AG10803 (cell line): ENCODE measurements at places on chromosomes 4 and X.

- no peak for DNase-seq
Measured at GRCh38 chr4:86586160-86586572, 7.9 kb upstream of the PTPN13 start.

GRCh38 chr4:157005831-157006230, 34.2 kb upstream of the PDGFC start:
- DNase-seq, result no peak

DNA sequence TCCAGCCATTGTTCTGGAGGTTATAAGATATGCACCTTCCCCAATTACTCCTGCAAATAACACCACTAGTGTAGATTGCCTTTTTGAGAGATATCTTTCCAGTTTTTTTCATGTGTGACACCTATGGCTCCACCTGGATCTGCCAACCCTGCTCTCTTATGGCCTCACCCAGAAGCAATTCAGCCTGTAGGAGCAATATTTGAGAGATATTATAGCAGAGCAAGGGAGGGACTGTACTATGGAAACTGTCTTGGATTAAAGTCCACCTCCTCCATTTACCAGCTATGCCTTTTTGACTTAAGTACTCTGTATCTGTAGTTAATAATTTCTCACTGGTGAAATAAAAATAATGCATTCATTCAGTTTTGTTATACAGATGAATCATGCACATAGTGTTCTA, 803.5 kb downstream of the NLGN4X start:
- DNase-seq, result no peak

DNA sequence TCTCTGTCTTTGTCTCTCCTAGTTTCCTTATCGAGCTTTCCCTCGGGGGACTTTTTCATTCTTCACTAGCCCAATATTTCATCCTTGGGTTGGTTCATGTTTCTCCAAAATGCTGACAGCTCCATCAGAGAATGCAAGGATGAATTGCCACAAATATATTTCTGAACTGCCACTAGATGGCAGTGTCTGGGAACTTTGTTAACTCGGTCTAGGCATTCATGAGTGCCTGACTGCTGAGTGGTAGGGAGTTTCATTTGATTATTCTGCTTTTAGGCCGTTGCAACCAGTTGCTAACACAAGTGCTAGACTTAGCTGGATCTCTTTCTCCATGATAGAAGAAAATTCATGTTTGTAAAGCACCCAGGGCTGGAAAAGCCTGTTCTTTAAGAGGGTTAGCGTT, 73.5 kb upstream of the RAP2C start:
- peak; percentile 62 for DNase-seq

DNA sequence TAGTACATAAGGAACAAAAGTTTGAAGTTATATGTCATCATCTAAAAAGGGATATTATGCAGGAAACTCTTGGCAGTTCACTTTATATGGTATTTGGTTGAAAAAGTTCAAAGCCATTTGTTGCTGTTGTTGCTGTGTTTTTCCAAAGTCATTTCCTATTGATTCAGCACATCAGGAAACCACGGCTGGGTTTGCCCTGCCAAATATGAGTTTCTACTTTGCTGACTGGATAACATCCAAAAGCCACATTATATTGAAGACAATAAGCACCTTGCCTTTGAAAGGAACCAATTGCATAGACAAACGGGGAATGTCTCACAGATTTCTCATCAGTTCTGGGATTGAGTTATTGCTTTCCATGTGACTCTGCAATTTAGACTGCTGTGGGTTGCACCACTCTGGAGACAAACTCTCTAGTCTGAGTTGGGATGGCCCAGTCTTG, 206.1 kb downstream of the SLC39A8 start:
- DNase-seq, result peak; percentile 62
